ENCODE measurements at places on chromosomes 4 and X.

GRCh38 chr4:182642831-182643230, 274.4 kb downstream of the DCTD start:
- DNase-seq: no peak

GRCh38 chr4:110638089-110638746, 15.3 kb upstream of the PITX2 start:
- DNase-seq: no peak

DNA sequence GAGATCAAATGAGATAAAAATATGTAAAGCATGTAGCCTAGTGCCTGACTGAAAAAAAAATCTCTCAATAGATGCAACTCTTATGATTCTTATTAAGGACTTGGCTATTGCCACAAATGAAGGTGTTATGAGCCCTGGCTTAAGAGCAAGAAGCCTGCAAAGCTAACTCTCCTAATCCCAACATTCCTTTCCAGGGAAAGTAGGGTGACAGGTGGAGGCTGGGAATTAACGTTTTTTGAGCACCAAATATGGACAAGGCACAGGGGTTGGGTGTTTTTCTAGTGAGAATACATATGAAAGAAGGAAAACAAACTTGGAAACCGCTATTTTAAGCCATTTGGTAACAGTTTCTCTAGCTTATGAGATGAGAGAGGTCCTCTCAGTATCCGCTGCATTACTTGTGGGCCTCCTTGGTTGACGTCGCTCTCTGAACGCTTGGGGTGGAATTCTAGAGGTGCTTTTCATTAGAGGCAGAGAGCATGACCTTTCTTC, 2.4 kb downstream of the RHOH start:
- no peak for DNase-seq

GRCh38 chr4:87882321-87882720, 49.6 kb downstream of the MEPE start:
- DNase-seq: no peak

DNA sequence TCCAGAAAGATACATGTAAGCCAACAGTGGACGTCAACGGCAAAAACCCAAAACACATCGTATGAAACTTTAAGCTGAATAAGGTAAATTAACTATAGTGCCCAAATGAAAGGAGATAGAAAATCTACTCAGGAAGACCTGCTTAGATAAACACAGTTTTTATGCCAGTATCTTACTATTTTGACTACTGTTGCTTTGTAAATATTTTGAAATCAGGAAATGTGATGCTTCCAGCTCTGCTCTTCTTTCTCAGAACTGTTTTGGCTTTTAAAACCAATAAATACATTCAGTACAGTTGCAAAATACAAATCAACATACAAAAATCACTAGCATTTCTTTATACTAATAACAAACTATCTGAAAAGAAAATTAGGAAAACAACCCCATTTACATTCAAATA, 83.8 kb downstream of the SMARCA5 start:
- DNase-seq: no peak

GRCh38 chr4:20418861-20419451, 167.3 kb downstream of the SLIT2 start:
- peak; percentile 20 for DNase-seq

DNA sequence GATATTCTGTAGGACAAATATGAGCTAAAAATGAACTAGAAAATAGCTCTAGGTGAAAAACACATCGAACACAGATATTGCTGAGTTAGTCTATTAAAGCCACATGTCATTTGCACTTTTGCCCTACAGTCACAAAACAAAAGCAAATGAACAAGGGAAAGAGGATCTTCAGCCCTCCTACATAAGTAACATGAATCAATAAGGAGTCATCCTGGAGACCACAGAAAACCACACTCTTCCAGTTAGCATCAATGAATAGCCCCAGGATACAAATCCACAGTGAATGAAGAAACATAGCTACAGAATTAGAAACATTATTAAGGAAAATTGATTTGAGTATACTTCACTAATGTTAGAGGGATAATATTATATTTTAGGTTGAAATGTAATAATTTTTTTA, 311.4 kb downstream of the MAPK10 start:
- DNase-seq: no peak

GRCh38 chrX:152899874-152900719, 2.2 kb downstream of the ZNF185 start:
- DNase-seq: no peak

DNA sequence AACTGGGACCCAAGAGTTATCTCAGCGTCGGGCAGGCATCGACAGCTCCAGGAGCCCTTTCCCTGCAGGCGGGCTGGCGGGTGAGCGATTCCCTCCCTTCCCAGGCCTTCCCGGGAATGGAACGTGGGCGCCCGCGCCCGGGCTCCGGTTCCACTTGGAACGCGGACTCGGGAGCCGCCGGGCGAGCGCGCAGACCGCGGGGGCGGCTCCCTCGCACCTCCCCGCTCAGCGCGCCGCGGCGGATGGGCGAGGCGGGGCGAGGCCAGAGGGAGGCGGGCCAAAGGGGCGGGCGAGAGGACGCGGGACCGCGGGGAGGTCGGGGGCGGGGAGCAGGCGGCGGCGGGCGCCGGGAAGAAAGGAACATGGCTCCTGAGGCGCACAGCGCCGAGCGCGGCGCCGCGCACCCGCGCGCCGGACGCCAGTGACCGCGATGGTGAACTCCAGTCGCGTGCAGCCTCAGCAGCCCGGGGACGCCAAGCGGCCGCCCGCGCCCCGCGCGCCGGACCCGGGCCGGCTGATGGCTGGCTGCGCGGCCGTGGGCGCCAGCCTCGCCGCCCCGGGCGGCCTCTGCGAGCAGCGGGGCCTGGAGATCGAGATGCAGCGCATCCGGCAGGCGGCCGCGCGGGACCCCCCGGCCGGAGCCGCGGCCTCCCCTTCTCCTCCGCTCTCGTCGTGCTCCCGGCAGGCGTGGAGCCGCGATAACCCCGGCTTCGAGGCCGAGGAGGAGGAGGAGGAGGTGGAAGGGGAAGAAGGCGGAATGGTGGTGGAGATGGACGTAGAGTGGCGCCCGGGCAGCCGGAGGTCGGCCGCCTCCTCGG, at the start of gene PKD2:
Gene PKD2 (plus strand): TSS at position 332 of the 818 bp plus-strand sequence. CDS start 99 bp downstream, at position 431.
- DNase-seq: peak; percentile 11

Measured in NCI-H526 treated with DMSO at 0.1 percent for 48 hours (cell line).